ENCODE measurements at places on chromosomes 16 and 17.

DNA sequence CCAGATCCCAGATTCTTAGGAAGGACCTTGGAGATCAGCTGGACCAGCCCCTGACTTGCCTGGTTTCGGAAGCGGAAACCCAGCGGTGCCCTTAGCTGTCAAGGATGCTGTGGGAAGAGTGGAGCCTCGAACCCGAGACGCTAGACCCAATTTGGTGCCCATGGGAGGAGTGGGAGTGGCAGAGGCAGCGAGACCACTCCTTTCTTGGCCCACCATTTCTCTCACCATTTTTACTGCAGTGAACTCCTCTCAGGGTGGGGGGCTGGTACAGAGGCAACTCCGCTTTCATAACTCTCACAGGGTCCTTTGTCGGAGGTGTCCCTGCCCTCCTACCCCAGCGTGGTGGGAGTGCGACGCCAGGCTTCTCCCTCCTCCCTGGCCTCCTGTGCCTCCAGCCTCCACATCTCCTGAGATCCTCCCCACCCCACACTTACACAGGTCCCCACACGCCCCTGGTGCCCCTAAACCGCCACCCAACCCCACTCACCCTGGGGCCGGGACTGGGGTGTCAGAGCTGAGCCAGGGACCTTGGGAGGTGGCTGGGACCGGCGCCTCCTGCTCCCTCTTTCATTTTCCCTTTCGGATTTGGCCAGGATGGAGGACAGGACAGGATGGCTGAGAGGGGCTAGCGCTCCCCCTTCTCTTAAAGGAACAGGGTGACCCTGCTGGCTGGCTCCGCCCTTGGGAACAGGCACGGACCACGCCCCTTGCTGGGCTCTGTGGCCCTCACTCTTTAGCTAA, at the start of gene GJD3:
Gene GJD3, minus strand, starts transcription at position 617 of the 741 bp plus-strand sequence. CDS start 922 bp downstream, outside the sequence.
- no peak for DNase-seq

DNA sequence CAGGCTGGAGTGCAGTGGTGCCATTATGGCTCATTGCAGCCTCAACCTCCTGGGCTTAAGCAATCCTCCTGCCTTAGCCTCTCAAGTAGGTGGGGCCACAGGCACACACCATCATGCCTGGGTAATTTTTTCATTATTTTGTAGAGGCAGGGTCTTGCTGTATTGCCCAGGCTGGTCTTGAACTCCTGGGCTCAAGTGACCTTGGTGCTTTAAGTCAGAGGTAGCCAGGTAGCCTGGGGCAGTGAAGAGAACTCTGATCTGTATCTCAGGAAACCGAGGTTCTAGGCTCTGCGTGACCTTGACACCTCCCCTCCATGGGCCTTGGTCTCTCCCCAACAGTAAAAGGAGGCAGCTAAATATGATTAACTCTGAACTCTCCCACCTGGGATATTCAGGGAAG, 3.4 kb downstream of the CTF1 start:
- no peak for DNase-seq

DNA sequence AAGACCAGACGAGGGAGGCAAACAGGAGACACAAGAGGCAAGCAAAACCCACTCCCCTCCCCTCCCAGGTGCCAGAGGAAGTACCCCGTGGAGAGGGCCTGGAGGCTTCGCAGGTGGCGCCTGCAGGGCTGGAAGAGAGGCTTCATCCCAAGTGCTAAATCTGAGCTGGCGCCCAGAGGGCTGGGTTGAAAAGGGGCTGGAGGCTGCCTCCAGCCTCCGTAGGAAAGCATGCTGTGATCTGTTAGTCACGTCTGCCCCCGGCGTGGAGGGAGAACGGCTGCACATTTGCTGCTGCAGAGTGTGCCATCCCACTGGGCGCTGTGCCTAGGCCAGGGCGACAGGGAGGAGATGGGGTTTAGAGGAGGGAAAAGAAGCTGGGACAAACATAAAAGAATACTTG, 16.9 kb downstream of the RPH3AL start:
- no peak for DNase-seq

DNA sequence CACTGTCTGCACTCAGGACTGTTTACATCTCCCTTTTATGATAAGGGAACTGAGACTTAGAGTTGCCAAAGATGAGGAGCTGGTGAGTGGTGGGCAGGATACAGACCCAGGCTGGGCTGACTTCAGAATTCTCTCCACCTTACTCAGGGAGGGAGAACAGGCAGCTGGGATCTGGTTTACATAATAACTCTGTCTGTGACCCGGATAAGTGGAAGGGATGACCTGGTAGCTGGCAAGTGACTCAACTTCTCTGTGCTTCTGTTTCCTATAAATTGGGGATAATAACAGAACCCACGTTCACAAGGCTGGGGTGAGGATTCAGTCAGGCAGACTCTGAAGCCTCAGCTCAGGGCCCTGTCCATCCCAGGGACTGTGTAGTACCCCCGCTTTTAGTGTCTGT, 2.6 kb downstream of the SNX20 start:
- no peak for DNase-seq

GRCh38 chr17:59899099-59899498, 6.2 kb downstream of the RPS6KB1 start:
- DNase-seq = no peak

DNA sequence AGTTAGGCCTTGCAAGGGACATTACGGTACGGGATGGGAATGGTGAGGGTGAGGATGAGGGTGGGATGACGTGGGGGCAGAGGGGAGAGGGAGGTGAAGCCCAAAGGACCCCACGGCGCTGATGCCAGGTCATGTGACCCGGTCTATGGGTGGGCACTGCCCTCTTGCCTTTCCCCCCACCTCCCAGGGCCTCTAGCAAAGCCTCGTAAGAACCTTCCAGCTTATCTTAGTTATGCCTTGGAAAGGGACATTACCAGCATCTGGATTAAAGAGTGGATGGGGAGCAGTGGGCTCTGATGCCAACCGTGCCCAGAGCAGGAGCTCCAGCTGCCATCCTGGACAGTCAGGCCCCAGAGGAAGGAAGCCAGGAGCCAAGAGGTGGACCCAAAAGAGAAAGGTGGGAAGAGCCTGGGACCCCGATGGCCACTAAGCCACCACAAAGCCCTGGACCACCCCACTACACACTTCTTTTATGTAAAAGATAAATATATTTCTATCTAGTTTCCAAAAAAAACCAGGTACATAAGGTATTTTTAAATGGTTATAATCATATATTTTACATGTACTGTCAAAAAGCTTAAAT, 40.9 kb downstream of the TK2 start:
- DNase-seq = no peak

GRCh38 chr16:61937646-61938045, 98.6 kb downstream of the CDH8 start:
- no peak for DNase-seq

DNA sequence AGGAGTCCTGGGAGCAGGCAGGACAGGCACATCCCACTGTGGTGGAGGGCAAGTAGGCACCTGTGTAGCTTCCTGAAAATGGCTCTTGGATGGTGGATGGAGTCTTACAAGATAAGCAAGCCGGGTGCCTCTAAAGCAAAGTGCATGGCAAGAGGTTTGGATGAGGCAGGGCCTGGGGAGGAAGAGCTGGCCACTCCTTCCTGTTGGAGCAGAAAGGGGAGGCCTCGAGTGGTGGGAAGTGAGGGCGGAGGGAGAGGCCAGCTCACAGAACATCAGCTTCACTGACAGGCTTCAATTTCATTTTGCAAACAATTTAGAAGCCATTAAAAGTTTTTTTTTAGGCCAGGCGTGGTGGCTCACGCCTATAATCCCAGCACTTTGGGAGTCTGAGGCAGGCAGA, 31.0 kb downstream of the CD300A start:
- DNase-seq = peak; percentile 40

- DNase-seq = no peak
These were observed 39.3 kb upstream of the BRD7 start for GRCh38 chr16:50408001-50408561.

DNA sequence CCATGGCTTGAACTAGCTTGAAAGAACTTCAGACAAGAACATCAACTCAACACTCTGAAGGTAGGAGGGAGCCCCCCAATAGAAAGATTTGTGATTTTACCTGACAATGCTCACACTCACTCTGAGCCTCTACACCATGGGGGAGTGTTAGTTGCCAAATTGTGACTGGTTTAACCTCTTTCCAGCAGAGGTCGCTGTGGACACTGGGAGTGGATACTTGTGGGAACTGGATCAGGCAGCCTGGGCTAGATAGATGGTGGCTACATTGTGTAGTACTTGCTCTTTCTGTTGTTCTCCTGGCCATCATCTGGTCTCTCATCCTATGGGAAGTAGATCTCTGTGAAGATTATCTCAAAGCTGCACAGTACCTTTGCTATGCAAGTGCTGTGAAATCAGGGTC, 2.9 kb downstream of the SMPD3 start:
- no peak for DNase-seq

All from naive thymus-derived CD8-positive, alpha-beta T cell (primary cell).